ENCODE measurements at places on chromosomes 12 and 14. TPM values are rescaled to one million over a fixed set of nuclear protein-coding genes. Genes with fewer than 3 reads are reported as not detected.

The THAP2 gene
- 4.6 TPM for total RNA-seq

GRCh38 chr14:103127861-103128598, 4.8 kb downstream of the TNFAIP2 start:
- DNase-seq: peak; percentile 49

GRCh38 chr12:71159264-71159663, 1.5 kb upstream of the TSPAN8 start:
- no peak for DNase-seq

- peak; percentile 97 for DNase-seq
Observed at GRCh38 chr14:103920981-103921854, 7.0 kb upstream of the TDRD9 start.

GRCh38 chr12:3980504-3981272, 107.5 kb upstream of the PARP11 start:
- no peak for DNase-seq

DNA sequence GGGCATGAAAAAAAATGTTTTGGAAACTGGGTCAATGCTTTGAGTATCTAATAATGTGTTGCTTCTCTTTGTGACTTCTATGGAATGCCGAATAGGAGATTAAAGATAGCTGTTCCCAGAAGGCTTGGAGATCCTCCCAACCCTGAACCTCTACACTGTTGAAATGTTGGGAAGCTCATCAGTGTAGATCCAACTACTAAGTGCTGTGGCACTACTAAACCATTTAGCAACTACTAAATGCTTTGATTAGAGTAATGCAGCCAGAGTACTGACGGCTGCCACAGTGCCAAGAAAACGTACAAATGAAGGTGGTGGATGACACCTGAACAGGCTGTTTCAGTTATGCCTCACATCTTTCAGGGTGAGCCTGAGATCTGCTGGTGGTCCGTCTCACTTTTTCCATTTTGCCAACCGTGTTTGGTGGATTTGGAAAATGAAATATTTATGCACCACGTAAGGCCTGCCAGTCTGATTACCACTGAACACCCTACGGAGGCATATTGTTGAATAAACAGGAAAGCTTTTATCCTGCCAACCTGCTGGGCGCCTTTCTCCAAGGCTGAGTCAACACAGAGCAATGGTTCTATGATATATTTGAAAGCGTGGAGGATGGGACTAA, 938.0 kb upstream of the FLRT2 start:
- no peak for DNase-seq

All from mucosa of descending colon (tissue), 3 donors.